ENCODE measurements at places on chromosomes 12 and 14.

GRCh38 chr12:106387848-106388377 is 30.4 kb downstream of the POLR3B start:
- DNase-seq, result no peak

- DNase-seq, result no peak
These were observed 130.5 kb upstream of the CRY1 start for GRCh38 chr12:107223821-107224220.

GRCh38 chr12:32265951-32266350 is 133.4 kb upstream of the FGD4 start:
- DNase-seq, result no peak

DNA sequence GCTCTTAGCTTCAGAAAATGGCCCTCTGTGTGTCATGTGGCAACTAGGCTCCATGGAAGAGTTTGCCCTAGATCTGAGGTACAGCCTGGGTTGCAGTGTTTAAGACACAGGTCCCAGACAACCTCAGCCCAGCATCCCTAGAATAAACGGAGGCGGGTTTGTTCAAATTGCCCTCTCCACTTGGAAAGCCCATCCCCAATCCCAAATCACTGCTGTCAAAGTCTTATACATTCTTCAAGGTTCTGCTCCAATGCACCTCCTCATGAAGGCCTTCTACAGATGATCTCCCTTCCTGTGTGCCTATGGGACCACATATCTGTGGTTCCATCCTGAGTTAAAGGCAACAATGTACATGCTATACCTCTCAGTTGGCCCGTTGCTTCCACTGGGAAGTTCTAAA is 289.8 kb downstream of the DPF3 start:
- DNase-seq, result no peak

GRCh38 chr14:84272290-84272721 is 1257.6 kb upstream of the FLRT2 start:
- no peak for DNase-seq

Data from CD4-positive, alpha-beta T cell treated with Interleukin-15 for 1 hour (primary cell).